ENCODE measurements at places on chromosomes 16 and 17.

DNA sequence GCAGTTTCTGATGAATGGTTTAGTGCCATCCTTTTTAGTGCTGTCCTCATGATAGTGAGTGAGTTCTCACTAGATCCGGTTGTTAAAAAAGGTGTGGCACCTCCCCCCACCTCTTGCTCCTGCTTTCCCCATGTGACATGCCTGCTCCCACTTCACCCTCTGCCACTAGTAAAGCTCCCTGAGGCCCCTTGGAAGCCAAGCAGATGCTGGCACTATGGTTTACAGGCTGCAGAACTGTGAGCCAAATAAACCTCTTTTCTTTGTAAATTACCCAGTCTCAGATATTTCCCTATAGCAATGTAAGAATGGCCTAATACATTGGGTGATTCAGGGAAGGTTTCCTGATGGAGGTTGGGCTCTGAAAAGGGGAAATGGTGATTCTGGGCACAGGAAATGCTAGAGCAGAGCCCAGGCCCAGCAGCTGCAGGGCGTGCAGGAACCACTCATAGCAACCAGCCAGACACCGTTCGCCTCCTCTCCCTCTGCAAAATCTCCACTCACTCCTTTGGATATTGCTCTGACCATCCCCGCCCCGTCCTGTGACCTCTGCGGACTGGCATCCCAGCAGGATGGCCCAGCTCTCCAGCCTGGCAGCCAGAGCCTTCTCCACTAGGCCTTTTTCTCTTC is 2.6 kb upstream of the ADORA2B start:
- no peak for DNase-seq

- no peak for DNase-seq
Measured at GRCh38 chr16:84839956-84840355, 20.2 kb downstream of the CRISPLD2 start.

DNA sequence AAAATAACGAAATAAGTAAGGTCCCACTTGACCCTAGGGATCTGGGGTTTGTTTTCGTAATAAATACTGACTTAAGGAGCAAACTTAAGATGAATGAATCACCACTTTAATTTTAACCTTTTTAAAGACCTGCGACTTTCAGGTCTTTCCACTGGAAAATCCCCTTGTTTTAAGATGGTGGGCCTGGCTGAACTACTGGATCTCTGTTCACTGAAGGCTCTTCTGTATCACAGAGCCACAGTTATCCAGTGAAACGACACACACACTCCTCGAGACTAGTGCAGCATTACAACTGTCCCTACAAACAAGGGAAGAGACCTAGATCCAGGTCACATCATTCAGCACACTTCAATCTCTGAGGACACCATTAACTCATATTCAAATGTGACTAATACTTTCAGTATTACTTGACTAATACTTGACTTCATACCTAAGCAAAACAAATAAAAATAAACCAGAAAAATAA is 299.0 kb downstream of the CEP112 start:
- DNase-seq = no peak

GRCh38 chr17:19019041-19019941 is 14.7 kb upstream of the FAM83G start:
- DNase-seq = no peak

- peak; percentile 79 for DNase-seq
Measured at GRCh38 chr16:67163164-67163998, 1.2 kb upstream of the HSF4 start.

DNA sequence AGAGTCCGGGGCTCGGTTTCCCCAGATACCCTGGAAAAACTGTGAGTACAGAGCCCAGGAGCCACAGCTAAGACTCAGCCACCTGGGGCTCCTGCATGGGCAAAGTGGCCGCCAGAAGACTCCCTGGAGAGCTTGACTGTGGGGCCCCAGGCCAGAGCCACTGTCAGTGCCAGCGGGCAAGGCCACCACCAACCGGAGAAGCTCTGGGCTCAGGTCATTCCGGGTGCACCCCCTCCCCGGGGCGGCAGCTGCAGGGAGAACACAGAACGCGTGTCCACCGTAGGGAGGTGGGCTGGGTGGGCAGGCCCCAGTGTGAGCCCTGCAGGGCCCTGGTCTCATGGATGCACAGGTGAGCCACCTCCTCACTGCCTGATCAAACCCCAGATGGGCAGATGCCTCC is 22.3 kb upstream of the RBFOX3 start:
- DNase-seq = peak; percentile 8

DNA sequence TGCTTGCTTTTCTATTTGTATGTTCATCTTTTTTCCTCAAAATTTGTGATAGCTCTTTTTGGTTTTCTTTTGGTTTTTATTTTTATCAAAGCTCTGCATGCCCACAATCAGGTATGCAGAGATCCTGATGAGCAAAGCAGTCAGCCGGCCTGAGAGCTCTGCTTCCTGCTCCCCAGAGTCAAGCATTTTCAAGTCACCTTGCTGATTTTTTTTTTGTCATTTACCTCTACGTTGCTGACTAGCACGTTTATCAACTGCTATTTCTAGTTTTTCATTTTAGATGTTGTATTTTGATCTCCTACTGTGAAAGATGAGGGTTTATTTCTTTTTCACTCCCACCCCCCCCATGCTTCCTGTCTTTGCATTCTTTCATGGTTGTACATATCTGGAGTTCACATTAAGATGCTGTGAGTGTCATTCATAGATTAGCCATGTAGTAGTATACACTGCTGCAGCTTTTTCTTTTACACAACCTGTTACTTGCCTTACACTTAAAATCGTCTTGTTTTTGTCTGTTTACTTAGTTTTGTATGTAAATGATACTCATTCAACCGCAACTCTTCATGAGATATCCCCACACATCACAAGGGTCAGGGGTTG is 196.2 kb downstream of the LGALS9B start:
- DNase-seq = no peak

GRCh38 chr16:58127033-58127556 is 2.1 kb downstream of the CFAP20 start:
- DNase-seq = no peak

DNA sequence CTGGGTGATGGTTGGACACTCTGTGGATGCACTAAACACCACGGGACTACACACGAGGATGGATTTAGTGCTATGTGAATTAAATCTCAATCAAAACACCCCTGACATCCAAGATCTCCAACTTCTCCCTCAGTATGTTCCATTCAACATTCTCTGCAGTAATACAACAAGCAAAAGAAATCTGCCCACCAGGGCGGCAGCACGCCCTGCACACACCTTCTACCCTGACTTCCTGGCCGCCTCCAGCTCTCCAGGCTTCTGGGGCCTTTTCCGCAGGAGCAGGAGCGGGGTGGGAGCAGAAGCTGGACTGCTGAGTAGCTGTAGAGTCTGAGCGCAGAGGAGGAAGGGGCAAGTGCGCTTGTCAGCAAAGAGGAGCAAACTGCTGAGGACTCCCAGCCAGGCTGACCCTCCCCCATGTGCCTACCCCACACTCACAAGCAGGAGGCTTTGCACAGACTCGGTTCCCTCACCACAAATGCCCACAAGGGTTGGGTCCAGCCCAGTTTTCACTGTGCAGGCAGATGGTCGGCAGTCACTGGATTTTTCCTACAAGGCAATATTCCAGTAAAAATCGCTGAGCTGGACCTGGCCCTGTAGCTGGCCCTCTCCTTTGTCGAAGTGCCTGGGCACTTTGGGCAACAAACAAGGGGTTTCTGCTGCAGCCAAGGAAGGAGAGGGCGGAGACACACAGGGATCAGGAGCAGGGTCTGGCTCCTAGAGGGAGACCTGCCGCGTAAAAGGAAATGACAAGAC is 22.8 kb downstream of the ZDHHC7 start:
- no peak for DNase-seq

- no peak for DNase-seq
Measured at GRCh38 chr17:66300956-66301355, 1.5 kb upstream of the PRKCA start.
